ENCODE measurements at places on chromosomes 1 and 21.

- DNase-seq: no peak
These were observed 24.5 kb downstream of the EEIG2 start for GRCh38 chr1:108584428-108584856.

GRCh38 chr1:11132563-11133293 is 33.1 kb upstream of the EXOSC10 start:
- DNase-seq: no peak

DNA sequence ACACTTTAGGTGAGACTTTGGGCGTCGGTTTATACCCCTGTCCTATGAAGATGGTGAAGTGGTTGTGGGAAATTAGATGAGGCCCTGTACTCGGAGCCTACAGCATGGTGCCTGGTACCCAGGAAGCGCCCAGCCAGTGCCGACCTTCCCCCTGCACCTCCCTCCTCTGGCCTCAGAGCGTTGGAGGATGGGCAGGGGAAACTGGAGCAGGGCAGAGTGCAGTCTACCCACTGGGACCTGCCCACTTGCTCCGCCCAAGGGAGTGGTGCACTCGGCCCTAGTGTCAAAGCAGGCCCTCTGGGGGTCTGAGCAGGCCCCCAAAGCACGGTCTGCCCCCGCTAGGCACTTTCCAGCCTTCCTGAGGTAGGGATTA is 13.0 kb upstream of the TTC22 start:
- DNase-seq: no peak

- no peak for DNase-seq
These were observed 19.6 kb downstream of the CCSAP start for GRCh38 chr1:229323201-229323600.

GRCh38 chr1:21616372-21616771 is 52.8 kb downstream of the RAP1GAP start:
- no peak for DNase-seq

- no peak for DNase-seq
These were observed 27.9 kb downstream of the OVAAL start for GRCh38 chr1:180586671-180587155.

DNA sequence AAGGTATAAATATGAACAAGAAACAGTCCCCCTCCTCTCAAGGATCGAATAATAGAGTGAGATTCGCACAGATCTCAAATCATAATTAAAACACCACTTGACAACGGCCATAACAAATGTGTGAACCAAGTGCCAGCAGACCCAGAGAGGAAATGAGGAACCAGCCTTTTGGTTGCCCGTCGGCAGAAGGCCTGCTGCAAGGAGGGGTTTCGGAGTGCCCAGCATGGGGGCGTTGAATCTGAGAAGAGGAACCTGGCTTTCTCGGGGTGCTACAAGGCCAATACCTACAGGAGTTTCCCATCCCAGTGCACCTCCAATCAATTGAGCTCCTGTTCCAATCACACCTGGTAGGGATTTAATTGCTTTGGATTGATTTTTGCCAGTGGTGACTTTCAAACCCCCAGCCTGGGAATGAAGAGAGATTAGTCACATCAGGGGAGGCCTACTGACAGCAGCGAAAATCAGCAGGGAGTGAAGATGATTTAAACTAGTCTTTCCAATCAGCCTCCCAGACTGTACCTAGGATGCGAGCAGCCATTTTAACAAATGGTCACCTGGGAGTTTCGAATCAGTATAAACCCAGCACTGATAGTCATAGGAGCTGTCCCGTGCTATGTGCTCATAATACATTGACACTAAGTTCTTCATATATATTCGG is 263.8 kb downstream of the KAZN start:
- DNase-seq: no peak

All from erythroblast (primary cell).